ENCODE measurements at places on chromosomes 11 and 22.

DNA sequence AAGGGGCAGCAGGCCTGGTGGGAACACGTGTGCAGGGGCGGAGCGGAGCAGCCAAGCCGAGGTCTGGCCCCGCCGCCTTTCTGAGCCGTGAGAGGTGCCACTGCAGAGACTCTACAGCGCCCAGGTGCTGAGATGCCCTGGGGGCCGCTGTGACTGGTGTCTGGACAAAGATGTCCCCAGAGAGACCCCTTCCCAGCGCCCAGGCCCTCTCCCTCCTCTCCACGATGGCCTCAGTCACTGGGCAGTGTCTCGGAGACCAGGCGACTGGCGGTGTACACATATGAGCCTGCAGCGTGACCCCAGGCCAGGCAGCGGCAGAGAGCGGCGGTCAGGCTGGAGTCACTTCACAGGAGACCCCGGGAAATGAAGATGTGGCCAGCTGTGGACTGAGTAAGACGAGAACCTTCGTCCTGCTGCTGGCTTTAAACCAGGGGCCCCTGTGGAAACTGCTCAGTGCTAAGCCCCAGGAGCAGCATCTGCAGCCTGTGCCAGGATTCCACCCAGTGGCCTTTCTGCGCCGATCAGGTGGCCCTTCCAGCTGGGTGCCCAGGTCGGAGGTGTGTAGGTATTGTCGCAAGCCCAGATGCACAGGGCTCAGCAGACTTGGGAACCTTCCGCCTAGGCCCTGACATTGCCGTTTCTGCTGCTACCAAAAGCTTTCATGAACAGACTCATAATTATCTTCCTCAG lies 34.7 kb downstream of the MOB2 start:
- no peak for DNase-seq

GRCh38 chr22:49115197-49115596 lies 712.5 kb downstream of the BRD1 start:
- no peak for DNase-seq

DNA sequence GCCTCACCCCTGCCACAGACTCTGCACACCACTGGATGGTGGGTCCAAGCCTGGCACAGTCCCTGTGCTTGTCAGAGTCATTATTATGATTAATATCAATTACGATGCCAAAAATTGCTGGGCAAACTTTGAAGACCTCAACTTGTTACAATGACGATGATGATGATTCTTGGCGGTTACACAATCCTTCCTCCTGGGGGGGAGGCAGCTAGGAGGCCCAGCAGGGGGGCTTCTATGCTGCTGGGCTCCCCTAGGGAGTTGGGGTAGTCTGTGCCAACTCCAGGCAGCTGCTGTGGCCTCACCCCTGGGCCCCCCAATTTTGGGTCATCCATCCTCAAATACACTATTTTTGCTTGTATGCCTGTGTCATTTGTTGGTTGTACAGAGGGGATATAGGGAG lies 12.0 kb downstream of the SLC35E4 start:
- DNase-seq = no peak

DNA sequence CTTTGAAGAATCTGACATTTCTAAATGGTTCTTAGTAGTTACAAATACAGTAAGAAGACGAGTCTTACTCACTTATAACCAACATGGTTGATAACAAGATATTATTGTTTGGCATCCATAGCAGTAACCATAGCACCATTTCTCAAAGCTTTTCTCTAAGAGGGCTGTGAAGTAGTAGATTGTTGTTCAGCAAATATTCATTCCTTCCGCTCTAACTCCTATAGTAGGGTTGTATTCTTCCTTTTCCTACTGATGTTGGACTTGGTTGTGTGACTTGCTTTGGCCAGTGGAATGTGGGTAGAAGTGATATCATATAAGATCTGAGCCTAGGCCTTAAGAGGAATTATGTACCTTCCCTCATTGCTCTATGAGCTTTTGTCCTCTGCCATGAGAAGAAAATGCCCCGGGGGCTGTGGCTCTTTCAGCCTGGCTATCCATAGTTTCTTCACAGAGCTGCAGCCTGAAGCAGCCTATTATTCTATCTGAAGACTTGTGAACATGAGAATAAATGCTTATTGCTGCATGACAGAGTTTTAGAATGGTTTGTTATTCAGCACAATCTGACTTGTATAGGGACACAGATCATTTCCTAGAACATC lies 28.9 kb upstream of the ZBED5 start:
- no peak for DNase-seq

DNA sequence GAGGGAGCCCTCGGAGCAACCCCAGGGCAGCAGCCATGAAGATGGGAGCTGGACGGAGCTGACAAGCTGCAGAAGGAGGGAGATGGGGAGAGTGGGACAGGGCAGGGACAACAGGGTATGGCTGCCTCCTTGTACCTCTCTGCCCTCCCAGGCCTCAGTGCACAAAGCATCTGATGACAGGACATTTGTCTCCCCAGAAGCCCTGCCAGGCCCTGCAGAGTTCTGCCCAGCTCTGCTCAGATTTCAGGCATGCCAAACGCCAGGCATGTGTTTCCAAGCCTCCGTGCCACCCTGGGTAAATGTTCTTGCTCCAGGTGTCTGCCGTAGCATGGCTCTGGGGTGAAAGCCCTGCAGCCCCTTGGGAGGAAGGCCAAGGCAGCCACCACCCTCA lies 1.1 kb upstream of the IFITM10 start:
- DNase-seq = peak; percentile 78

GRCh38 chr22:41831828-41832552 lies 915 bp upstream of the SREBF2 start:
- DNase-seq = no peak

- DNase-seq = no peak
Measured at GRCh38 chr11:65277631-65278277, 16.0 kb downstream of the POLA2 start.

- DNase-seq = no peak
Measured at GRCh38 chr11:134170919-134171281, 52.9 kb downstream of the NCAPD3 start.

DNA sequence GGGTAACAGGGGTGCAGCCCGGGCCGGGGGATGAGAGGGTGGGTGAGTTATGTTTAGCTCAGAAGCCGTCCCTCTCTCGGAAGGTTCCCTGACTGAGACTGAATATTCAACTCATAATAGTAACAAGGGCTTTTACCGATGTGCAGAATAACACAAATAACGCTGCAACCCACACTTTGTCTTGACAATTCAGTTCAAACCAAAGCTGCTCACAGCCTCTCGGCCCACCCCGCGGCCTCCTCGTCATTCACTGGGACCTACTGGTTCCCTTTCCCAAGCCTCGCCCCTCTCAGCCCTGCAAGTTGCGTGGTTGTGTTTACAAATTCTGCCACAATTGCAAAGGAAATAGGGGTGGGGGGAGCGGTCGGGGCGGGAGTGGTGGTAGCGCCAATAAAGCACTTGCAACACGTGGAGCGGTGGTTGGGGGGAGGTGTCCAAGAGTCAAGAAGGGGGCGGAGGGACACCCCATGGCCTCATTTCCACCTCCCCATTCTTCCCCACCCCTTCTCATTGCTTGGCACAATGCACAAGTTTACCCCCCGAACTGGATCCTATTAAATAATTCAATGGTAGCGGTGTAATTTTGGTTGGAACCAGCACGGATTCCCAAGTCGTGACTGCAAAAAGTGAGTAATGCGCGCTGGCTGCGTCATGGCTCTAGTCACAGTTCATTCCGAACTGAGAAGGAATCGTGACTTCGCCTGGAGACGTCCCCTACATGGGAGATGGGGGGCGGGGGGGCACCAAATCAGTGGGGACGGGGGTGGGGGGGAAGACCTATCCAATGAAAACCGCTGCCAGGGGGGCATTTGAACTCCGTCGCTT lies 102.0 kb upstream of the HSD17B12 start:
- no peak for DNase-seq

DNA sequence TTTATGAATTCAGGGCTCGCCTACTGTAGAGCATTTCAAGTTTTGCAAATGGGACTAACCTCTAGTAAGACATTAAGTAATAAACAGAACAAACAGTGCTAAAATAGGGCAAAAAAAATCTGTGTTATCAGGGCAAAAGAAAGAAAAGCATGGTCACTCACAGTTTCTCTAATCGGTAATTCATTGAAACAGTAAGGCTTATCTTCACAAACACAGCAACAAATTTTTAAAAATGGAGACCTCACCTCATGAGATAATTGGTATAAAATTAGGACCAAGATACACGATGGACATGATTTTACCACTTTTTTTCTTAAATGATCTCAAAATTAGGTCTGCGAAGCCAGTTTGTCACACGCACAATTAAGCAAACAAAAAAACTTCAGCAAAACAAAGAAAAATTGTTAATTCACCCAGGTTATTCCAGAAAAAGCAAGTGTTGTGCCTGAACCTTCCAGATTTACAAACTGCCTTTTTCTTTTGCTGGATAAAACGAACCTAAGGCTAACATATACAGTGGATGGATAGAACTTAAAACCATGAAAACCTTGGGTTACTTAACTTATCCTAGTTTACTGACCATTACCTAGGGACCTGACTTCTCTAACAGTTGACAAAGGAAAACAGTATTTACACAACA lies 1.4 kb downstream of the TMEM123 start:
- DNase-seq = no peak

- no peak for DNase-seq
Measured at GRCh38 chr11:72391638-72392423, 42.5 kb downstream of the CLPB start.

DNA sequence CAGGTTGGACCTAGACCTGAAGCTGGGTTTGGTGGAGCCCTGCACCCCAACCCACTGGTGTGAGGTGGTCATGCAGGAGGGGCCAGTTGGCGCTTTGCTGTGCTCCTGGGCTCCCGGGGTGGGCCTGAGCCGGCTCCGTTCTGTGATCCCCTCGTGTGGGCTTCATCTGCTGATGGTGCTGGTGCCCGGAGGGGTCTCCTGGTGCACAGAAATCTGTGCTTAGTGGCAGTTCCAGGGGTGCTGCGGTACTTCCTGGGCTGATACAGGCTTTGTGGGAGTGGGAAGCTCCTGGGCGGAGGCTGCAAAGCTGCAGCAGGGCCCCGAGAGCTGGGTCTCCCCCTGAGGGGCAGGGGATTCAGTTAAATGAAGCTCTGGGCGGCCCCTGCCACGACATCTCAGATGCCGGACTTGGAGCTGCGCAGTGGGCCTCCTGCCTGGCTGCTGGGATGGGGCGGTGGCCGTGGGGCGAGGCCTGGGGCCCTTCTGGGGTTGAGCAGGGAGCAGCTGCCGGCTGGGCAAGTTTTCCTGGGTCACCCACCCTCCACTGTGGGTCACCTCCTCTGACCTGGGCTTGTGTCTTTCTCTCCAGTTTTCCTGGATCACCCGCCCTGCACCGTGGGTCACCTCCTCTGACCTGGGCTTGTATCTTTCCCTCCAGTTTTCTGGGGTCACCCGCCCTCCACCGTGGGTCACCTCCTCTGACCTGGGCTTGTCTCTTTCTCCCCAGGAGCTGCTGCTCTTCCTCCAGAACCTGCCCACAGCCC lies 410.5 kb downstream of the TBC1D22A start:
- peak; percentile 54 for DNase-seq

GRCh38 chr22:21736084-21736642 lies 569 bp upstream of the YPEL1 start:
- DNase-seq = no peak

Measured in cardiac septum (tissue), 1 donor.